ENCODE measurements at places on chromosomes 5 and 9.

GRCh38 chr9:133634081-133634691, 2.0 kb upstream of the DBH start:
- no peak for DNase-seq

DNA sequence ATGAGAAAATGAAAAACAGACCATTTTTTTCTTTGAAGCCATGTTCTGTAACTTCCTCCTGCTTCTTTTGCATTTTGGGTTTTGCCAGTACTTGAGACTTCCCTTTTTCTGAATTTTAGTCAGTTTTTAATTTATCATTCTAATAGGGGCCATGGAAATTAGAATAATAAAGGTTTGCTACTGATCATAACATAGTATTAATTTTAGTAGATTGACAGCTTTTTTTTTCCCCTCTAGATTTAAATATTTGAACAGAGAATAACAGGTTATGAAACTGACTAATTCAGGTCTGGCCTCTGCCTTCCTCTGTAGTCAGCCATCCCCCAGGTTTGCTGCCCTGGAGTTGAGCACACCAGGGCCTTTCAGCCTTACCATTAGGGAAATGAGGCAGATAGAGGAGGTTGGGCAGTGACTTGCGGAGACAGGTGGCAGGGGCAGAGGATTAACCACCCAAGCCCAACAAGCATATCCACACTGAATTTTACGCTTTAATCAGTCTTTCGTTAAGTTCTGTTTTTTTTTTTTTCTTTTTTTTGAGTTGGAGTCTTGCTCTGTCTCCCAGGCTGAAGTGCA, 80.1 kb upstream of the TNFAIP8 start:
- no peak for DNase-seq

GRCh38 chr9:111897601-111898137, 1.1 kb downstream of the UGCG start:
- no peak for DNase-seq

- no peak for DNase-seq
Measured at GRCh38 chr9:102124465-102124864, 386.0 kb upstream of the GRIN3A start.

DNA sequence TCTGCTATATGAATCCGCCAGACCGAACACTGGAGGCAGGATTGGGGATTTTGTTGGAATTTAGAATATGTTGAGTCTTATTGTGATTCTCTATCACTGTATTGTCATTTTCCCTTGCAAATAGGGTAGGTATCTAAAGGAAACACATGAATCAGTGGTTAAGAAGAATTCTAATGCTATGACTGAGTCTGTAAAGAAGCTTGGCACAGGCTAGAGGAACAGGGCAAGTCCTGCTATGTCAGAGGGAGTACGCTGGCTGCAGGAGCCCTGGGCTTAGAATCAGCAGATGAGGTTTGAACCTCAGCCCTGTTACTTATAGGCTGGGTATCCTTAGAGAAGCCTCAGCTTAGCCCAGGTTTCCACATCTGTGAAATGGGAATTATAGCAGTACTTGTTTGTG, 198.1 kb downstream of the NR3C1 start:
- no peak for DNase-seq

- no peak for DNase-seq
Measured at GRCh38 chr9:134986957-134987356, 69.2 kb upstream of the FCN1 start.

GRCh38 chr9:90444609-90445204, 197.9 kb downstream of the DIRAS2 start:
- no peak for DNase-seq

GRCh38 chr9:133691191-133691590, 47.0 kb downstream of the SARDH start:
- no peak for DNase-seq

- no peak for DNase-seq
Measured at GRCh38 chr5:177966009-177966838, 29.8 kb downstream of the PROP1 start.

DNA sequence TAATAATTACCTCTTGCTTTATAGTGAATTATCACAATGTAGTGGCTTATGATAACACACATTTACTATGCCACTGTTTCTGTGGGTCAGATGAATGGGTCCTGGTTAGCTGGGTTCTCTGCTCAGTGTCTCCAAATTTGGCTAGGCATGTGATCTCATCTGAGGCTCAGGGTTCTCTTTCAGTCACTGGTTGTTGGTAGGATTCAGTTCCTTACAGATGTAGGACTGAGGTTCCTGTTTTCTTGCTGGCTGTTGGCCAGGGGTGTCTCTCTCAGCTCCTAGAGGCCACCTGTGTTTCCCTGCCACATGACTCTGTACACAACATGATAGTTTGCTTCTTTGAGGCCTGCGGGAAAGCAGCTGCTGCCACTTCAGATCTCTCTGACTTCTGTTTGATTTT, 7.1 kb downstream of the NFX1 start:
- DNase-seq = peak; percentile 12

DNA sequence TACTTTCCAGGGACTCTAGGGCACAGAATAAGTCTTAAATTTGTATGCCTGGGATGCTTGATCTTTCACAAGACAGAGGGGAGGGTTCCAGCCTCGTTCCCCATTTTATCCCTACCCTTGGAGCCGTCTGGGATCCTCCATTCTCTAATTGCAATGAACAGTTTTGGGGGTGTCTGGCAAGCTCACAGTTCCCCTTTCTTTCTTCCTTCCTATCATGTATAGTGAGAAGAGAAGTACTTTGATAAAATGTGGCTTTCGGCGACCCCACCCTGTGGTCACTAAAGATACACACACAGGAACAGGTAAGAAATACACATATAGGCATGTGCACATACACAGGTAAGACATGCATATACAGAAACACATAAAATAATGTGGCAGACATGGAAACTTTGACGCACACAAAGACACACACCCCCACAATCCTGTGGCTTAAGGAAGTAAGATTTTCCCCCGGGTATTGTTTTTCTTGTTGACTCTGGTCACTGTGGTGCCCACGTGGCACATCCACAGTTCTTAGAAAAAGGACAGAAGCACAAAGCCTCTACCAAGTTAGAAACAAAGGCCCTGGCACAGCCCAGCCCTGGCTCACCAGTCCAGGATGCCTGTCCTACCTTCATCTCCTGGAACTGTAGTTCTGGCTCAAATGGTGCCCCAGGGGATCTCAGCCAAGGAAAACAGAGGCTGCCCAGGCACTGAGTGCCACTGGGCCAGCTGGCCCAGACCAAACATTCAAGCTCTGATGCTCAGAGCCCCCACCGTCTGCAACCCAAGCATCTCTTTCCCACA, 6.3 kb upstream of the SMU1 start:
- DNase-seq = peak; percentile 23

- no peak for DNase-seq
Measured at GRCh38 chr5:14301186-14301585, 158.0 kb downstream of the TRIO start.

DNA sequence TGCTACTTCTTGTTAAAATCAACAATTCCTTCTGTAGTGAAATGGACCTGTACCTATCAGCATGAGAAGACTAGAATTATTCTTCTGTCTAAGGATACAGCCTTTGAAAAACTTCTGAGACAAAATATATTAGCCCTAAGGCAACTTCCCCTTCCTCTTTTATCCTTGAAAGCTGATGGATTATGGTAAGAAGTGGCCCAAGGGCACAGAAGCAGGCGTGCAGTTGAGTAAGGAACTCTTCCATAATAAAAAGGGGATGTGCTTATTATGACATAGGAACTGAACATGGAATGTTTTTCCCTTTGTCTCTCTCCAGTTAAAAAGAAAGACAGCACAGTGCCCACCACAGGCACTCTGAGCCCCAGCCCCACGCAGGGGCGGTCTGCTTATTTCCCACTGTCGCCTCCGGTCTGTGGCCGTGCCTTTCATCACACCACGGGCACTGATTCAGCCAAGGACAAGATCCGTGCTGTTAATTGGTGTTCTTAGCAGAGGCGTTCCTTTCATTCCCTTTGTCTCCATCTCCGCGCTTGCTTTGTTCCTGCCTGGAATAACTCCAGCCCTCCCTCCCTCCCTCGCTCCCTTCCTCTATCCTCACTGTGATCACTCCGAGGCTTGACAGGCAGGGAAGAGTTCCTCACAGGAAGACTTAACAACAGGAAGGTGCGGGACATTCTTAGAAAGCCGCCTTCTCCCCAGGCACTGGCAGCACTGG, 135.9 kb upstream of the OTULINL start:
- DNase-seq = no peak

DNA sequence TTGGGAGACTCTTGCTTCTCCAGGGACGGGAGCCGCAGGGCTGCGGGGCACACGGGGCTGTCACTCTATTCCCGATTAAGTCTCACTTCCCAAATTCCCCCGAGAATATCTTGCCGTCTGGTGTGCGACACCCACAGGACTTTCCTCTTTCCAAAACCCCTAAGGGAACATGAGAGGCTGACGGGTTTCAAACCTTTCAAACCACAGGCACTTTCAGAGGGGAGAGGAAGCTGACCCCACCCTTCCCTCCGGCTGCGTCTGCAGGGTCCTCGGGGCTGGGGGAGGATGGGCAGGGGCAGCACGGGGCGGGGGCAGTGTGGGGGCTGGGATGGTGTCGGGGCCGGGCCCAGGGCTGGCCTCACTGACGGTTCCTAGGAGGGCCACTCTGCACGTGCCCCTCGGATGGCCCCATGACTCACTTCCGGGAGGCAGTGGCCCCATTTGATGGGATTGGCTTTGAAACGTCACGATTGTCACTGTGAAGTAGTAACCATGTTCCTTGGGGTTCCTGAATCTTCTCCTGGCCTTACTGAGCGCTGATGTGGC, 38.2 kb downstream of the SLC9A3 start:
- DNase-seq = no peak

- no peak for DNase-seq
Measured at GRCh38 chr9:5466005-5466404, 15.7 kb downstream of the CD274 start.

DNA sequence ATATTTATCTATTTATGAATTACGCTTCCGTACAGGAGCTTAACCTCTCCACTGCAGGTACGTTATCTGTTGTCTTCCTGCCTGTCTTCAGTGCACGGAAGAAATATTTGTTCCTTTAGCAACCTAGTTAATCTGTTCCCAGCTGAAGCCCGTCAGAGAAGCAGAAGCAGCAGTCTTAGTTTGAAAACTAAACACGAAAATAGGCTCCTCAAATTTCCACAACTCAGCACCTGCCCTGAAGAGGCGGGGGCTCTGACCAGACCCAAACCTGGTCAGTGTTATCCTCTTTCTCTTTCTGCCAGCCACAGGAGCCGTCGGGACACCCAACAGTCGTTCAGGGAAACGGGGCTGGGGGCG, 462 bp downstream of the NUDCD2 start:
- DNase-seq = no peak

DNA sequence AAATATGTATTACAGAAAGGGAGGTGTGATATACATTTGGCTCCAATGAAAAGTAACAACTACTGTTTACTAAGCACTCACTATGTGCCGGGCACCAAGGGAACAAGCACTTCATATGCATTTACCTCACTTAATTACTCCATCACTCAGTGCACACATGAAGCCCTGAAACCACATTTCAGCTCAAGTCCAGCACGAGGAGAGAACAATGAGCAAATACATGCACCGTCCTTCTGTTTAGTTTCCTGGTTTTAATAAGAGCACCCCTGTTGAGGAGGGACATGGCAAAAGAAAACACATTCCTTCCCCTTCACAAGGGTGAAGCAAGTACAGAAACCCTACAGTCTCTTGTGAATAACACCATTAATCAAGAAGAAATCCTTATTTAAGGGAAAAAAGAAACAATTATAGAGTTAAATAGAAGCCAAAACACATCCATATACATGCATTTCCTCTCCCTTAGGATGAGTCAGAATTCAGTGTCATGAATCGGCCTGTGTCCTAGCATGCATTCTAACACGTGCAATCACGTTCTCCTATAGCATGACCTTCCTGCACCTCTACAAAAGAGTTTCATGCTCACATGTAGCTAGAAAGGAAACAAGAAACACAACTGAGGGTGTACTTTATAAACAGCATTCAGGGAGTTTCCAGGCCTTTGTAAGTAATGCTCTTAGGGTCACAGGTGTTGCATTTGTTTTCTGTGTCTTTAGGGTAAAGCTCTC, 411.6 kb downstream of the BNC2 start:
- DNase-seq = no peak

- no peak for DNase-seq
Measured at GRCh38 chr9:20463823-20464222, 158.5 kb downstream of the MLLT3 start.

- no peak for DNase-seq
Measured at GRCh38 chr9:17624571-17624970, 45.7 kb downstream of the SH3GL2 start.

- no peak for DNase-seq
Measured at GRCh38 chr9:8627976-8628679, 828.5 kb upstream of the DMAC1 start.

- no peak for DNase-seq
Measured at GRCh38 chr5:158861366-158861765, 238.3 kb downstream of the EBF1 start.

DNA sequence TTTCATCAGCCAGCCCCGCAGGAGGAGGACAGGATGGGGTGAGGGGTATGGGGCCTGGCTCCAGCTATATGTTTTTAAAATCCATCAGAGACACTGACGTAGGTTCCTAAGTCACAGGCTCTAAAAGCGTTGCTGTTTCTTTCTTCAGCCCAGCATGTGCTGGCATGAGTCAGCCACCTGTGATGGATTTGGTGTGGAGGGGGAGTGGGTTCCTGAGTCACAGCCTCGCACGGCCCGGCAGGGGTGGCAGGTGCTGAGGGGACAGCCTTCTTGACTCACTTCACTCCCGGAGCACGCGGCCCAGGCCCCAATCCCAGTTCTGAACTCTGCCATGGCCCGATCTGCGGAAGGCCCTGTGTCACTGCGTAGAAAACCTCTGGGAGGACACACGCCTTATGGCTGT, 38.8 kb upstream of the RPL26L1 start:
- no peak for DNase-seq

Data from activated CD4-positive, alpha-beta T cell treated with anti-CD3 and anti-CD28 coated beads, Interleukin-2, amount 10 ng/mL, durations not matched to agents 7 days and 5 days (primary cell).